ENCODE measurements at places on chromosomes 16 and 17. TPM values are rescaled to one million over a fixed set of nuclear protein-coding genes. Genes with fewer than 3 reads are reported as not detected.

- no peak for DNase-seq
Measured at GRCh38 chr17:66720027-66720426, 114.9 kb upstream of the CACNG5 start.

- no peak for DNase-seq
Measured at GRCh38 chr17:57534863-57535248, 210.2 kb downstream of the CCDC182 start.

DNA sequence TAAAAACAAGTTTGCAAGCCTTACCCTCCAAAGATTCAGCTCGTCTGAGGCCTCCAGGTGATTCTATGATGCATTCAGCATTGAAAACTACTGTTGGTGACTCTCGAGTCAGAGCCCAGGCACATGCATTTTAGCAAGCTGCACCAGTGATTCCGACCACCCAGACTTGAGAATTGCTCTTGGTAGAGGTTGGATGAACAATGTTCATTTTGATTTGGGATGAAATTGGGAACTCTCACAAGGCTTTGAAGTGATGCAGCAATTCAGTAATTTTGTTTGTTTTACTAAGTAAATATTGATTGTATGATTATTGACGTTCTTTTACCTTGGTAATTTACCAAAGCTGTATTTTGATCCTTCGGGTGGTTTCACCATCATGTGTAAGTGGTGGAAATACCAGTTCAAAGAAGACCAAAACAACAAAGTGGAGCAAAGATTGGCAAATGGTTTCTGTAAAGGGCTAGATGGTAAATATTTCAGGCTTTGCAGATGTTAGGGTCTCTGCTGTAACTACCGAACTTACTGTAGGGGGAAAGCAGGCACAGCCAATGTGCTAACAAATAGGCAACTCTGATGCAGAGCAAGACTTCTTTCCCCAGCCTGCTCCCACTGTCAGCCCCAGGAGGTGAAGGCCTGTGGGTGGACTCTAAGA is 11.8 kb downstream of the ALDH3A2 start:
- DNase-seq, result no peak

DNA sequence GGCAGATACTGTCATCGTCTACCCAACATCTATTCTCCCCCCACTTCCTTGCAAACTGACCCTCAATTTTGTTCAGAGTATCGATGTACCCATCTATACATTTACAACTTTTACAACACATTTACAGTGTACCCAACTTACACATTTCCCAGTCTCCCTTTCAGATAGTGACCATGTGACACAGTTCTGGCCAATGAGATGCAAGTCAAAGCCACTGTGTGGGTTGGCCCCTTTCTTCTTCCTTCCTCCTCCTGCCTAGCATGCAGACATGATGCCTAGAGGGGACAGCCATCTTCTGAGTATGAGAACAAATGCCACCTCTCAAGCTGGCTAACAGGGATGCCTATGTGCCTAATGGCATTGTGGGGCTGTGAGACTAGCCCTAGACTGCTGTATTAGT is 11.3 kb upstream of the NFAT5 start:
- no peak for DNase-seq

GAN gene
- 2.6 TPM for polyA plus RNA-seq

DNA sequence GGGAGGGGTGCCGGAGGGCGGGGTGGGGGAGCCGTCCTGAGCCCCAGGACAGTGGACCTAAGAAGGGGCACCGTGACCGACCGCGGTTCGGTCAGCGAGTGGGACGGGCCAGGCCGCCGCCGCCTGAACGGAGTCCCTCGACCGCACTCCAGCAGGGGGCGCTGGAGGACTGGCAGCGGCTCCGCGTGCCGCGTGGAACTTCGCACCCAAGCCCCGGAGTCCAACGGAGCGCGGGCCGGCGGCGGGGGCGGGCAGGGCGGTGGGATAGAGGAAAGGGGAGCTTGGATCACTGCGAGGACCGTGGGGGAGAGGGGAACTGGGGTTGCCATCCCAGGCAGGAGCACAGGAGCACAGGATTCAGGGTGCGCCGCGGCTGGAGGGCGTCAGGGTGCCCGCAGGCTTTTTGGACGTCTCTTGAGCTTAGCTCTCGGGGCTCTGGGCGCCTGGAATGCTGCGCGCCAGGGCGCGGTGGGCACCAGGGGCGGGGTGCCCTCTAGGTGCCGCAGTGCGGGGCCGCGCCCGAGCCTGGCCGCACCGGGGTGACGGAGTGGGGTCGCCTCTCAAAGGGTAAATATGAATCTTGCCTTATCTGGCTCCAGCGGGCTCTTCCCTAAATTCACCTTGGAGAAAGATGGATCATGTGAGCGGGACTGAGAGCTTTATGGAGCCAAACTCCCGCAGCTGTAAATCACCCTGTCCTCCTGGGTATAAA is 379 bp upstream of the OTOP2 start:
- DNase-seq, result no peak

GRCh38 chr16:10969615-10970014 is 25.3 kb downstream of the CLEC16A start:
- DNase-seq, result no peak

DNA sequence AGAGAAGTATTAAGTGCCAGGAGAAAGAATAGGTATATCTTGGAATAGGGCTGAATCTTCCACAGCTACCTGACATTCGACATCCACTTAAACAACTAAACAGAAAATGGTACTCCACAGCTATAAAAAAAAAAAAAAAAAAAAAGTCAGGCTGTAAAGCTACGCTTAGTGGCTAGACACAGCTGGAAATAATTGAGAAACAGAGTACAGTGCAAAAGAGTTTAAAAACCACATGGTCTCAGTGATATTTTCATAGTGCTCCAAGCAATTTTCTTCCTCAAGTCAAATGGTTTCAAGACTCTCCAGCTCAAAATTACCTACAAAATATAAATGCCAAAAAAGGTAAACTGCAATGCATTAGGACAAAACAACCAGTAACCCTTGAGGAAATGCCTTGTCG is 607.1 kb downstream of the KCNJ2 start:
- DNase-seq, result no peak

DNA sequence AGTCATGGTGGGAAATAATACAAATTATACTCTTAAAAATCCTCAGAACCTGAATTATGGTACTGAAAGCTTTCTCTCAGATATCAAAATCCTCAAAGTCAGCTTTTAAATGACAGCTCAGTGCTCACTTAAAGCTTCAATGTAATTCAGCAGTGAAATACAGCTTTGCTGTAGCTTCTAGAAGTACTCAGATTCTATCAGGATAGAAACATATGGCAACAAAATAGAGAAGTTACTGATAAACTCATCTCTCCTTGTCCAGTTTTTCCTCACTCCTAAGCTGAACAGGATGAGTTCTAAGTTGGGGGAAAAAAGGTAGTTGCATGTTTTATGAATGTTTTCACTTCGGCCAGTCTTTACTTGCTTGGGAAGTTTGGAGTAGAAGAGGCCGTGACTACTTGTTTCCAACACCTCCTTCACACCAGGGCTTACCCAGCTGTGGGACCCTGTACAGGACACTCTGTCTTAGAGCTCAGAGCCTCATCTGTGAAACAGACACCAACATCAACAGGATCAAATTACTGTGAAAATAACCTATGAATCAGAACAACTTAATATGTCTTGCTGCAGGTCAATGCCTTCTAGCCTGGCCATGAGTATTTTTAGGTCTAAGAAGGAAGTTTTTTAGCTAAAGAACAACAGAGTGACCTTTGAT is 30.2 kb downstream of the OGFOD1 start:
- DNase-seq, result peak; percentile 29

DNA sequence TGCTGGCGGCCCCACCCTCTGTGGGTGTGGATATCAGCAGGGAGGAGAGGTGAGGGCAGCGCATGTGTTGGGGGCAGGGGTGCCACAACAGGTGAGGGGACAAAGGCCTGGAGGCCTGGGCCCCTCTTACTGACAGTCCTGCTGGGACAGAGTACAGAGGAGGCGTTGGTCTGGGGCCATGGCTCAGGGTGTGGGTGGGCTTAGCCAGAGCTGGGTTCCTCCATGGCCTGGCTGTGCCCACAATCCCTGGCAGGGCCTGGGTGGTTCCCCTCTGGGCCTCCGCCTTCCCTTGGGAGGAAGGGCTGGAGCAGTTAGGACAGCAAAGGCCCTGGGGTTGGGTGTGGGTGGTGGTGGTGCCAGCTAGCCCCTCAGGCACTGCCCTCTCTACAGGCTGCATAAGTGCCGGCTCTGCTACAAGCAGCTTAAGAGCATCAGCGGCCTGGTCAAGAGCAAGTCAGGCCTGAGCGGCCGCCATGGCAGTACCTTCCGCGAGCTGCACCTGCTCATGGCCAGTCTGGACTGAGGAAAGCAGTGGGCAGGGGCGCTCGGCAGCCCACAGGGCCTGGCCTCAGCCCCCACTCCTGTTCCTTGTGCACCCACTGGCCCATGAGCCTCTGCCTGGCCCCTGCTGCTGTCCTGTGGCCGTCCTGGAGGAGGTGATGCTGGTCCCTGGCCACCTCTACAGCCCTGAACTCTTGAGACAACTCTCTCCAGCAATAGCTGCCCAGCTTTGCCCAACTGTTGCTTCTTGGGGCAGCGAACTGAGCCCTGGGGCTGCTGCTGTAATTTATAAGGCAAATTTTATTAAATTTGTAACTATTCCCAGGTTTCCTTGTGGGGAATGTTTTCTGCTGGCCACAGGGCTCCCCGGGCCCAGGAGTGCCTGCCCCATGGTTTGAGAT is 21.1 kb downstream of the KATNB1 start:
- DNase-seq, result no peak

DNA sequence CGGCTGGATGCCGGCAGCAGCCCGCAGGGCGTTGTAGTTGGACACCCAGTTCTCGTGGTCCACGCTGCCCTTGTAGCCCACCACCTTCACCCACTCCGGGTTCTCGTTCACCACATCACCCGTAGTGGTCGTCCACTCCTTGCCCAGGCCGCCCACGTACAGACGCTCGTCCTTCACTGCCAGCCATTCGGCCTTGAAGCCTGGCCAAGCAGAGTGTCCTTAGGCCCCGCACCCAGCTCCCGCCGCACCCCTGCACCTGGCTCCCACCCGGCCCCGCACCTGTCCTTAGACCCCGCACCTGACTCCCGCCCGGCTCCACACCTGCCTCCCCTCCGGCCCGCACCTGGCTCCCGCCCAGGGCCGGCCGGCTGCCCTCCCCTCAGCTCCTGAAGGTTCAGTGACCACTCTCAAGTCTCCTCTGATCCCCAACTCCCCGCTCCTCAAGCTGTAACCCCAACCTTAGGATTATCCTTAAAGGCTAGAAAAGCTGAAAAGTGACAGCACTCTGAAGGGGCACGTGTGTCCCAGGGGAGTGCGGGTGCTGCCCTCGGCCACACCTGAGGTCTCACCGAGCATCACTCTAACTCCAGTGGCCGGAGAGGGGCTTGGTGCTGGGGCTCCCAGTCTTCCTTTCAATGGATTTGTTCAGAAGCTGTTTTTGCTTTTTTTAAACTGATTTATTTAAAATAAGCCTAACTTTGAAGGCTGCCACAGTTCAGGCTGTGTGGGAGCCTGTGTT is 14.4 kb downstream of the CANT1 start:
- DNase-seq, result no peak

P2RX1 gene
- polyA plus RNA-seq, result 0.71 TPM

DHX38 gene
- 60.9 TPM for polyA plus RNA-seq

ZNF48 gene
- 14.1 TPM for polyA plus RNA-seq

DNA sequence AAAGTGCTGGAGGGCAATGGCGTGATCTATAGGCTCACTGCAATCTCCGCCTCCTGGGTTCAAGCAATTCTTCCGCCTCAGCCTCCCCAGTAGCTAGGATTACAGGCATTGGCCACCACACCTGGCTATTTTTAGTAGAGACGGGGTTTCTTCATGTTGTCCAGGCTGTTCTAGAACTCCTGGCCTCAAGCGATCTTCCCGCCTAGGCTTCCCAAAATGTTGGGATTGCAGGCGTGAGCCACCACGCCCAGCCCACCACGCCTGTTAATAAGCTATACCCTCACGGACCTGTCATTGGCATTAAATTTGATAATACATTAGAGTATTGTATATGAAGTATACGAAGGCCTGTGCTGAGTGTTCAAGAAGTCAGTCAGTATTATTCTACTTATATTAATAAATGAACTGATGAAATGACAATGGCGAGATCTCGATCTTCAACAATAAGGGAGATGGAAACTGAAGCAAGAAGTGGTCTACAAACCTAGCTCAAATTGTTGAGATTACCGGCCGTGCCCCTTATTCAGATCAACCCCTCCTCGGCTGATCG is 818 bp upstream of the BCAS3 start:
- DNase-seq, result no peak

HBA1 gene
- polyA plus RNA-seq, result 544 TPM

SULT1A4 gene
- polyA plus RNA-seq, result 11.7 TPM

GRCh38 chr16:3912373-3912772 is 31.9 kb upstream of the CREBBP start:
- DNase-seq, result no peak

HP gene
- polyA plus RNA-seq, result 0.47 TPM

- DNase-seq, result no peak
Measured at GRCh38 chr17:2719861-2720260, 8.3 kb upstream of the CLUH start.

GRCh38 chr16:13795131-13795530 is 124.8 kb upstream of the ERCC4 start:
- DNase-seq, result no peak

DNA sequence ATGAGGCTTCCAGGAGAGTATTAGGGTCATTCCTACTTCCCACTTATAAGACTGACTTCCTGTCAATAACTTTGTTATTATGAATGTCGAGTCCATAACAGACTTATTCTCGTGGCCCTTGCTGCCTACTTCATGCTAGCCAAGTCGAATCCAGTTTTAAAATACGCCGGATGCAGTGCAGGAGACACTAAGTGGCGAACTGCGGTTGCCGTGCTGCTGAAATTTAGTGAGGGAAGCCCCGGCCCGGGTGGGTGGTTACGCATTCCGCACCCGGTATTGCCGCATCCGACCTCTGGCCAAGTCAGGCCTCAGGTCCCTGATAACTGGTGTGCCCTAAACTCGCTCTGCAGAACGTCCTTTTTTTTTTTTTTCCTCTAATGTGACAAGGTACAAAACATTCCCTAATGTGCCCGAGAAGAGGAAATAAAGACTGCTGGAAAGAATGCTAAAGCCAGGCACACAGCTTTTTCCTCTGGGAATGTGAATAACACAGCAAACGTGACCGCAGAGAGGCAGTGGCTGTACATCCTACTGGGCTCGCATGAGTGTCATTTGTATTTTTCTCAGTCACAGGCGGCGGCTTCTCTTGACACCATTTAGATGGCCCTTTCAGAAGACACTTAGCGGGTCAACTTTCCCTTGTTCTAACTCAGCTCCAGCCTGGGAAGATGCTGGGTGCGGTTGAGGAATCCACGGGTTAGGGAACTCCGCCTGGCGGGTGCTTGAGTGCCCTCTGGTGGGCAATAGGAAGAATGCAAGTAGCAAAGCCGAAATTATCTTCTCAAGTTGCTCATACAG is 7.1 kb upstream of the AKTIP start:
- DNase-seq, result peak; percentile 50

GRCh38 chr16:27321013-27321915 is 7.5 kb downstream of the IL4R start:
- DNase-seq, result no peak
